Spinal cord (tissue), 10 donors: ENCODE measurements at places on chromosomes 12 and 14. TPM values are rescaled to one million over a fixed set of nuclear protein-coding genes. Genes with fewer than 3 reads are reported as not detected.

DNA sequence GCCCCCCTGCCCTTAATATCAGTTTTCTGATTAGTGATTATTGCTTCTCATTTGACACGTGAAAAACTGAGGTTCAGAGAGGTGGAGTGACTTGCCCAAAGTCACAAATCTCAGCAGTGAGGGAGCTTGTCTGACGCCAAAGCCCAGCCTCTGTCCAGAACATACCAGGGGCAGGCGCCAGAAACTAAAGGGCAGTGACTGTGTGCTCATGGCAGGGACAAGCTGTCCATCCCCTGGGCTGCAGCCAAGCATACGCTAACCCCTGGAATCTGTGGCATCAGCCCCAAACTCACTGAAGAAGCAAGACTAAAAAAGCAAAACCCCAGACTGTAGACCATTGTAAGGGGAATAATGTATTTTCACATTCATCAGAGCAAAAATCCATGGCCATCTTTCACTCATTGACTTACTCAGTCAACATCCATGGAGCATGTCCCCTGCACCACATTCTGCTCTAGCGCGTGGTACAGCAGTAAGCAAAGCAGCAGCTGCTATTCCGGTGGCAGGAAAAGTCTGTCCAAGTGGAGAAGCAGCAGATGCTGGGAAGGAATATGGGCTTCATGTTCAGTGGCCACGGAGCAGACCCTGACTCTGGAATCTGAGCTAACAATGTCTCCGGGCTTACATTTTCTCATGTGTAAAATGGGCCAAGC, 1.5 kb upstream of the SERPINA4 start:
- DNase-seq: no peak

STXBP6 gene
- 49.3 TPM for total RNA-seq

GRCh38 chr14:27916326-27916725, 850.3 kb upstream of the FOXG1 start:
- DNase-seq: no peak

GRCh38 chr12:109179927-109180326, 63.5 kb downstream of the ACACB start:
- no peak for DNase-seq

CMA1 gene
- not detected for total RNA-seq

DNA sequence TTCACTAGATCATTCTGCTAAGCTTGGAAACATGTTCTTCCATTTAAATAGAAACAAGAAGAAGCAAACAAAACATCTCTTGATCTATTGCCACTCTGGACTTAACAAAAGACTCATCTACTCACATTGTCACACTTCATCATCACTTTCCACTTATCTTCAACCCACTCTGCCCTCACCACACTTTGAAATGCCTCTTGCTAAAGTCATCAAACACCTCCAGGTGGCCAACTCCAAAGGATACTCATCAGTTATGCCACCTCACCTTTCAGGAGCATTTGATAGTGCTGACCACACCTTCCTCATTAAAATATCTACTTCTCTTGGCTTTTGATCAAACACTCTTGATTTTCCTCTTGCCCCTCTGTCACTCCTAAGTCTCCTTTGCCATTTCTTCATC, 7.2 kb downstream of the EFCAB11 start:
- DNase-seq: no peak

DNA sequence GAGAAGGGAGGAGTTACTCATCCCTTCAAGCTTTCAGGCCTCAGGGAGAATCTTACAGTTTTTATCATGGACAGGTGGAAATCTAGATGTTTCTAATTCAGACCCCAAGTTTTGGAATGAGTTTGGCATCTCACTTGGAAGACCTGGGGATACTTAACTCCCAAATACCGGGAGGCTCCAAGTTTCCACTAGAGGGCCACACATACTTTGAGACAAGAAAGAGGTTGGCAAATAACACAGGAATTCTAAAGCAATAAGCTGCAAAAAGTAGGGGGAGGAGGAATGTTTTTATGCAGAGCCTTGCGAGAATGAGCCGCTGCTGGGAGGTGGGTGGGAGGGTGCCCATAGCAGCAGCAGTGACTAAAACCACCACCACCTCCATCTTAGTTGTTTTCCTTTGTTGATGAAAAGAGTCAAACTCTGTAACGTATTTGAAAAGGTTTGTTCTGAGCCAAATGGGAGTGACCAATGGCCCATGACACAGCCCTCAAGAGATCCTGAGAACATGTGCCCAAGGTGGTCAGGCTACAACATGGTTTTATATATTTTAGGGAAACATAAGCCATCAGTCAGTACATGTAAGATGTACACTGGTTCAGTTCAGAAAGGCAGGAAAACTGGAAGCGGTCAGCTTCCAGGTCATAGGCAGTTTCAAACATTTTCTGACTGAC, 34.2 kb upstream of the RNASE1 start:
- no peak for DNase-seq

GRCh38 chr12:23333938-23334337, 615.5 kb downstream of the SOX5 start:
- no peak for DNase-seq

GRCh38 chr12:6539314-6539682, 5.0 kb downstream of the GAPDH start:
- no peak for DNase-seq

GRCh38 chr12:15550793-15551192, 228.5 kb downstream of the PTPRO start:
- DNase-seq: no peak

ETFRF1 gene
- total RNA-seq: 55.8 TPM

DNA sequence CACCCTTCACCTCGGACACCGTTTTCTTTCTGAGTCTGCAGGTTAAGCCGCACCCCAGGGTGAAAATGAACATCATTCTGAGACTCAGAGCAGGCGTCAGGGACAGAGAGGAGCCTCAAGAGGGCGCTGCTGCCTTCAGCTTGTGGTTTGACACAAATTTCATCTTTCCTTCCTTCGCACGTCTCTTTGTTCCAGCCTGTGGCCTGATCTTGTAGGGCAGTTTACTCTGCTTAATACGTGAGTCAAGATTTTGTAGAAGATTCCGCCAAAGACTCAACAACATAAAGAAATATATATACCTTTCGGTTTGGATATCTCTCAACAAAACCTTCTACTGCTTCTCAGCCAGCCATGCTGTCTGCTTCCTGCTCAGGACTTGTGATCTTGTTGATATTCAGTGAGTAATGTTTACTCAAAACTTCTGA, 329.3 kb upstream of the OR4E1 start:
- no peak for DNase-seq

- no peak for DNase-seq
Observed at GRCh38 chr14:106044515-106044914, 518.1 kb downstream of the TMEM121 start.

DNA sequence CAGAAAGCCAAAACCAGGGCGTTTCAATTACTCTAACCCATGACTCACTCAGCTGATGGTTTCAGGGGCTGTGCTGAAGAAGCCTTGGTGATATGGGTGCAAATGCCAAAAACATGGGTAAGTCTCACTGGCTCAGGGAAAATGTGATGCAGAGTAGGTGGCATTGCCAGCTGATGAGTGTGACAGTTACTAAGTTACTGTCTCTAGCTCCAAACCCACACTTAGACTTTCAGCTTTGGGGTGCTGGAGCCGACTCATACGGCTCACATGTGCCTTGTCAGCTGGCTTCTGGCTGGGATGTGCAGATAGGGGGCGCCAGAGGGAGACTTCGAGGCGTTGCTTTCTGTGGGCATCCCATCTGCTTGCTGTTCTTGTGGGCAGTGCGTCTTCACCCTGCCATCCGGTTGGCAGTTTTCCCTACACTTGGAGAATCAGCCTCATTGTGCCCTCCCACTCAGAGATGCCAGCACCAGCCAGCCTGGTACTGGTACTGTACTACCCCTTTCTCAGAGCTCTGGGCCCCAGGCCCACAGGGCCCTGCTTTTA, 11.1 kb upstream of the KRT7 start:
- no peak for DNase-seq

DDN gene
- 0.44 TPM for total RNA-seq

DNA sequence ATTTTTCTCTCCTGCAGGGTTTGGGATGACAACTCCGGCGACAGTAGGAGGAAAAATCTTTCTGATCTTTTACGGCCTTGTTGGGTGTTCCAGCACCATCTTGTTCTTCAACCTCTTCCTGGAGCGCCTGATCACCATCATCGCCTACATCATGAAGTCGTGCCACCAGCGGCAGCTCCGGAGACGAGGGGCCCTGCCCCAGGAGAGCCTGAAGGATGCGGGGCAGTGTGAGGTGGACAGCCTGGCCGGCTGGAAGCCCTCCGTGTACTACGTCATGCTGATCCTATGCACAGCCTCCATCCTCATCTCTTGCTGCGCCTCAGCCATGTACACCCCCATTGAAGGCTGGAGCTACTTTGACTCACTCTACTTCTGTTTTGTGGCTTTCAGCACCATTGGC, 72.3 kb upstream of the PSMC1 start:
- DNase-seq: no peak
